NCI-H748 treated with DMSO at 0.1 percent for 48 hours (cell line): ENCODE measurements at places on chromosomes 3 and 15.

DNA sequence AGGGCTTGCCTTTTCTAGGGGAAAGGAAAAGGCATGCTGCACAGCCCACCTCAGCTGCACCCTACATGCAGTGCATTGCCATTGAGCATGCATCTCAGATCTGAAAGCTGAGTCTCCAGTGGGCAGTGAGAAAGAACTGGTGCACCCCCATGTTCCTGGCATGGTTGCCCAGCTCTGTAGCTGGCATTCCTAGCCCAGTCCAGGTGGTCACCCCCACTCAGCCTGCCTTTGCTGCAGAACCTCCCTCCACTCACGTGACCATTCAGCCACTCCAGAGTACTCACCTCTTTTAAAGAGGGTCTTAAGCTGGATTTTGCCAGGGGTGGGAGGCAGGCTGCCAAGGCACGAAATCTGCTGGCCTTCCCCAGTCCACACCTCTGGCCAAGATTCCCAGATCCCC is 208.6 kb upstream of the TOPAZ1 start:
- no peak for DNase-seq

DNA sequence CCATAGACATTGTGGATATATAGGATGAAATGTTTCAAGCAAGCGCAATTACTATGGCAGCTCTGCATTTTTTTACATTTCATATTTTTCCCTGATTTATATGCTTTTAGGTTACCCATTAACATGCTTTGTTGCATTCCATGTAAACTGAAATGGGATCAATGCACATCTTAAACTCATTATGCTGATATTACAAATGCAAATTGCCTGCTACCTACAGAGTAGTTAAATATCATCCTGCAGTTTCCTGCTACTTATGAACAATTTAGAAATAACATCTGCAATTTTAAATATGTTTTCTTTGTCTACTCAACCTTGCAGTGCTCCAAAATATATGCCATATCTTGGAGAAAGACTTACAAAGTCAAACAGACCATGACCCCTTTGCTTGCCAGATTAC is 526.9 kb upstream of the NECTIN3 start:
- no peak for DNase-seq

GRCh38 chr3:45462522-45463265 is 74.3 kb downstream of the LARS2 start:
- no peak for DNase-seq

DNA sequence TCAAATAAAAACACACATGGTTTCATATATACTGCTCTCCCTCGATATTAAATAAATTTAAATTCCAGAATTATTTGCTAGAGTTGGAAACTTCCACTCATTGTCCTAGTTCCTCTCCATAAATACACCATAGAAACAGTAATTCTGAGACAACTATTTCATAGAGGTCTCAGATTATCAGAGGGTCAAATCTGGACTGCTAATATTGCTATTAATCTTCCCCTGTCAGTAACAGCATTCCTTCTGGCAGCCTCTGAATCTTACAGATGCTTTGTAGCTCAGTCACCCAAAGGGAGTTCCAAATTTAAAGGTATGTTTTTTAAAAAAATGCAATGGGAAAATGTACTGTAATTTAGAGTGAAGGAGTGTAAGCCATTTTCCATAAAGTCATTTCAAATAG is 428.8 kb downstream of the PYDC2 start:
- DNase-seq = no peak

- DNase-seq = no peak
Measured at GRCh38 chr15:28106294-28107110, 7.4 kb upstream of the OCA2 start.

DNA sequence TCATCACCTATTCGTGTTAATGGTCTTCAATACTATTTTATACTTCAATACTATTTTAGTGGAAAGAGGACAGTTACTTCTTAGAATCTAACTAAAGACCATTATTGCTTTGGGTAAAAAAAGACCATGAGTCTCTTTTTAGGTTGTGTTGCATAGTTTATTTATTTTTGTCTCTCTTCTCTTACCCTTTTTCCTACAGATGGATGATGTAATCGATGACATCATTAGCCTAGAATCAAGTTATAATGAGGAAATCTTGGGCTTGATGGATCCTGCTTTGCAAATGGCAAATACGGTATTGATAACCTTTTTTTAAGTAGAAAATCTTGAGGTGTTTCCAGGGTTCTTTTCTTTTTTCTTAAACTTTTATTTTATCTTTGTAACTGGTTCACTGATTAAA is 58.5 kb upstream of the SAMMSON start:
- no peak for DNase-seq

- DNase-seq = no peak
Measured at GRCh38 chr15:65926459-65926858, 57.2 kb downstream of the RAB11A start.

DNA sequence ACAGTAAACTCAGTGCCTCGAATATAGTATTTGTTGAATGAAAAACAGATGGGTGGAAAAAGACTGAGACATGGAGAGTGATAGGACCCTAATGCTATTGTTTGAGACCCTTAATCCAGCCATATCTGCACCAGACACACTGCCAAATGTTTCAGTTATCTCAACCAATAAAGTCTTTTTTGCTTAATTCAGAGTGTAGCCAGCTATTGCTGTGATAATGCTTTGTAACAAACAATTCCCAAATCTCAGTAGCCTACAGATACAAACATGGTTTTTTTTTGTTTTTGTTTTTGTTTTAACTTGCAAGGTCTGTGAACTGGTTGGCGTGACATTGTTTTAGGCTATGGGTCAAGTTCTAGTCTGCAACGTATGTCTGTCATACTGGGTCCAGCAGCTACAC is 17.0 kb upstream of the BCL2A1 start:
- no peak for DNase-seq

GRCh38 chr15:68782589-68783161 is 38.0 kb downstream of the ANP32A start:
- DNase-seq = no peak

GRCh38 chr15:39273717-39274411 is 307.0 kb upstream of the THBS1 start:
- DNase-seq = no peak

- no peak for DNase-seq
Measured at GRCh38 chr3:16520970-16521881, 7.7 kb upstream of the RFTN1 start.

GRCh38 chr3:128517648-128518047 is 24.6 kb upstream of the GATA2 start:
- no peak for DNase-seq

DNA sequence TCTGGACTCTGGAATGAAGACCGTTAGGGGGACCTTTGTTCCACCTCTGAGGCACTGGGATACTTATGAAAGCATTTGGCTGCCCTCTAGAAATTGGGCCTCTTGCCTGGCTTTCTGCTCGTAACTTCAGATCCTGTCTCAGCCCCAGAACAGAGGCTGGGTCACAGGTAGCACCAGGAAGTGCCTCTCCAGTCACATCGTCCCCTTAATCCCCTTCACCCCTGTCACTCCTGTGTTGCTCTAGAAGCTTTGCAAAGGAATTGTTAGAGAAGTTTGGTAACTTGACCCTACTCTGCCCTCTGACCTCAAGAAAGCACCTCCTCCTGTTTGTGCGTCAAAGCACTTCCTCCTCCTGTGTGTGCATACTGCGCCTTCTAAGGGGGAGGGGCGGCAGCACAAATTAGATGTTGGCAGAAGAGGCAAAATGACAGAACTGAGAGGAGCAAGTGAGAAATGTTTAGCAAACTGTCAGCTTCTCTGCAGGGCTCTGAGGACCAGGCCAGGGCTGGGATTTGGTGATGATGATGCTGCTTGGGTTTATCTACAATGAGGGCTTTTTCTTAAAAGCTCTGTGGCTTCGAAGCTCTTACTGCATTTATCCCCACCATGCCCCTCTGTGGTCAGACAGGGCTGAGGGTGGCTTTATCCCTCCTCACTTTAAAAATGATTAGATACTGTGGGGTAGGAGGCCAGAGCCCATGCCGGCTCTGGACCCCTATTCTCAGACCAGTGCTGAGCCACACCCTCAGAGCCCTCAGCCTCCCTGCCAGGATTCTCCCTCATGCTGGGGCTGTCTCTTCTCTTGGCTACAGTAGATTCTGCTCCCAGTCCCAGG is 76.2 kb downstream of the LARS2 start:
- DNase-seq = no peak

DNA sequence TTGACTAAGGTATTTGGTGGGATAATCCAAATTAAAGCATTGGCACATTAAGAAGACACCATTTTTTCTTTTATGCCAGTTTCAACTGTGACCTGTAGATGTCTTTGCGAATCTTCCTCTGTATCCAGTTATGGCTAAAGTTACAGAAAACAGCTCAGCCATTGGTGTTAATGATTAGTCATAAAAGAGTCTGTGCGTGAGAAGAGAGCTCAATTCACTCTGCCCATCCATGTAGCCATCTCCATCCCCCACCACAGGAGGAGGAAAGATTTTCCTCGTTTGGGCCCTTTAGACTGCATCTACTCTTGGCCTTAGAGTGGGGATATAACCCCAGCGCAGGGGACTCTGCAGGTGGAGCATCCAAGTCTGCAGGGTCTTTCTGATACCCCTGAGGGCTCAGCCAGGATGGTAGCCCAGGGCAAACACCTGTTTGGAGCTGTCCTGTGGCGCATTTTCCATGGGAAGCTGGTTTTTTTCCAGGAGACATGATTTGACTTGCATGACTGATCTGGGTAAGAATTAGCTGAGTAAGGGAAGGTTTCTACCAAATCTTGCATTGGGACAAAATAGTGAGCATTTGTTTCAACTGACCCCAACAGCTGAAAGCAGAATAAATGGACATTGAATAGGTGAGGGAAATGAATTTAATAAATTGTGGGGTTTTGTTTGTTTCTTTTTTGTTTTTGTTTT is 29.5 kb downstream of the NANOGP8 start:
- no peak for DNase-seq

DNA sequence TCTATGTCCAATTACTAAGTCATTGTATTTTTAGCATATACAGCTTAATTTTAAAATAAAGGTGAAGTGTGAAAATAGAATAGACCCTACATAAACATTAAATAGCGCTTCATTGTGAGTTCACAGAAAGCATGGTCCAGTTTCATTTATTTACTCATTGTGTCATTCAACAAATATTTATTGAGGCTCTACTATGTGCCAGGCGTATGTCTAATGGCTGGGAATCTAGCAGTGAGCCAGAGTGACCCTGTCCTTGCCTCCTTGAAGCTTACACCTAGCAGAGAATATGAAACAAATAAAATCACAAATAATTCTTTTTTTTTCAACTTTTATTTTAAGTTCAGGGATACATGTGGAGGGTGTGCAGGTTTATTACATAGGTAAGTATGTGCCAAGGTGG is 161.7 kb downstream of the CFAP20DC start:
- no peak for DNase-seq

DNA sequence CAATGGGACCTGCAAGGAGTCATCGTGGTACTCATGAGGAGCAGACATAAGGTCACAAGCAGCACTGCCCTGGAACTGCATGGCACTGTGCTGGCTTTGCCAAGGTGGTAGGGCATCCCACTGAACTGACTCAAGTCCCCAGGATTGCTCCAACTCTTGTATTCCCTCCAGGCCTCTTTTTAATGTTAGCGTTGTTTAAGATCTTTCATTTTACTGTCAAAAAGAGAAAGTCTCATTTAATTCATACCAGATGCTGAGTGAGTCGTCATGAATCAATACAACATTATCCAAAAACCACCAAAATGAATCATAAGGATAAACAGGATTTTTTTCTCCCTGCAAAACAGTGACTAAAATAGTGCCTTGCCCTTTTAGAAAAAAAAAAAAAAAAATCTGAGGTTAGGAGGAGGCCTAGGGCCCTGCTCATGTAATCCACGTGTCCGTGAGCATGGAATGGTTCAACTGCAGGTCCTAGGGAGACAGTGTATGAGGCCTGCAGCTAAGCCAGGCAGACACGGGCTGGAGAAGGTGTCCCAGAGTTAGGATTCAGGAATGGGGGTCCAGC is 36.7 kb upstream of the BLM start:
- DNase-seq = no peak

DNA sequence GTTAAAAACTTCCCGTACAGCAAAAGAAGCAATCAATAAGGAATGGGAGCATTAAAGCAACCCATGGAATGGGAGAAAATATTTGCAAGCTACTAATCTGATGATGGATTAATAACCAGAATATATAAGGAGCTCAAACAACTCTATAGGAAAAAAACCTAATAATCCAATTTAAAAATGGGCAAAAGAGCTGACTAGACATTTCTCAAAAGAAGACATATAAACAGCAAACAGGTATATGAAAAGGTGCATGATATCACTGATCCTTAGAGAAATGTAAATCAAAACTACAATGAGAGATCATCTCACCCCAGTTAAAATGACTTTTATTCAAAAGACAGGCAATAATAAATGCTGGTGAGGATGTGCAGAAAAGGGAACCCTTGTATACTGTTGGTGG is 52.7 kb upstream of the POU1F1 start:
- DNase-seq = no peak

DNA sequence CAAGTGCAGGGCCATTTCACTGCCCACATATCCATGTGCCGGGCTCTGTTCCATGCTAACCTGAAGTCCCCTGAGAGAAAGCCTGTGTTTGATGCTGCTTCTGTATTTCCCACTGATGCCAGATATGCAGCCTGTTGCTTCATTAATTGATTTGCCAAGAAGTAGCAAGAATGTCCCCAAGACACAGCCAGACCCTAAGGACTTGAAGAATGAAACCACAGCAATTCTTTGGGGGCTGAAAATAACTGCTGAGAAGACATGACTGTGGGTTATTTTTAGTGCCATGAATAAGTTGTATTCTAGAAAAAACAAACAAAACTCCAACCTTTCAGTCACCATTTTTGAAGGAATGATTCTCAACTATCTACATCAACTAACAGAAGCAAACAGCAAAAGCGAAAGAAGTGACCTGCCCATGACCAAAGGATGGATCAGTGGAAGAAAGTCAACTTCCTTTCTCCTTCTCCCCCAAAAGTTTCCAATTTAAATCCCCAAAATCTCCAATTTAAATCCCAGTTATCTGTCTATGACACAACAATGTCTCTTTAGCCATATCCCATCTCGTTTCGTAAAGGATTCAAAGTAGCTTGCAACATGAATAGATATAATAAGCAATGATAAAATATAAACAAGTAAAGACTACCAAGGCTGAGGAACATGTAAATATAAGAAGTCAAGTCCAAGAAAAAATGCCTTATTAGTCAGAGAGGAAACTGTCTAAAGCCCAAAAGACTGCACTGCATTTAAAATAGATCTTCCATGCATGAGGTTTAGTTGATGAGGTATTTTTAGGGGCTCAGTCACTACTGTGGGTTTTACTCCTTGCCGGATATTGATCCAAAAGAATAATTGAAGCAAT is 226.8 kb downstream of the DTWD1 start:
- DNase-seq = no peak

- DNase-seq = peak; percentile 74
Measured at GRCh38 chr3:64150623-64151207, 74.6 kb downstream of the PRICKLE2 start.

GRCh38 chr3:54206874-54207273 is 84.5 kb downstream of the CACNA2D3 start:
- no peak for DNase-seq

- DNase-seq = no peak
Measured at GRCh38 chr3:182910936-182911781, 69.2 kb downstream of the DCUN1D1 start.

- no peak for DNase-seq
Measured at GRCh38 chr3:15506571-15506970, 14.9 kb downstream of the COLQ start.

- no peak for DNase-seq
Measured at GRCh38 chr3:4464576-4464975, 2.5 kb downstream of the SUMF1 start.
